Stimulated activated CD4-positive, alpha-beta T cell treated with anti-CD3 and anti-CD28 coated beads, Interleukin-1b, Interleukin-23, amount 100 ng/mL, for 1 hour (primary cell): ENCODE measurements at places on chromosomes 2 and 18.

- DNase-seq, result no peak
These were observed 22.2 kb downstream of the PDIA6 start for GRCh38 chr2:10790228-10790973.

GRCh38 chr2:195961873-195962272 is 106.8 kb downstream of the DNAH7 start:
- DNase-seq, result no peak

DNA sequence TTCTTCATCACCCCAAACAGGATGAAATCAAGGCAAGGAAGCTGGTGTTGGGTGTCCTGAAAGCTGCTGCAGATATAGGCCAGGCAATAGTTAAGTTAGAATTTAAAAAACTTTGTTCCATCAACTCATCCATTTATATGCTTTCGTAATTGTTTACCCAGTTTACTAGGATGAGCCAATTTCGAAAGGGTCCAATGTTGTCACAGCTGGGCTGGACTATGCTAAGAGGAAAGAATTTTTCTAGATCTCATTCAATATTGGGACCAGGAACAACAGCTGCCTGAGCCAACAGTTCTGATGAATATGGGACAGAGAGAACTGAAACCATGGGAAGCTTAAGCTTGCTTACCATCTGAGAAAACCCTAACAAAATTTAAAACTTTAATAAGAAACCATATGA is 21.6 kb upstream of the SP3 start:
- DNase-seq, result no peak

DNA sequence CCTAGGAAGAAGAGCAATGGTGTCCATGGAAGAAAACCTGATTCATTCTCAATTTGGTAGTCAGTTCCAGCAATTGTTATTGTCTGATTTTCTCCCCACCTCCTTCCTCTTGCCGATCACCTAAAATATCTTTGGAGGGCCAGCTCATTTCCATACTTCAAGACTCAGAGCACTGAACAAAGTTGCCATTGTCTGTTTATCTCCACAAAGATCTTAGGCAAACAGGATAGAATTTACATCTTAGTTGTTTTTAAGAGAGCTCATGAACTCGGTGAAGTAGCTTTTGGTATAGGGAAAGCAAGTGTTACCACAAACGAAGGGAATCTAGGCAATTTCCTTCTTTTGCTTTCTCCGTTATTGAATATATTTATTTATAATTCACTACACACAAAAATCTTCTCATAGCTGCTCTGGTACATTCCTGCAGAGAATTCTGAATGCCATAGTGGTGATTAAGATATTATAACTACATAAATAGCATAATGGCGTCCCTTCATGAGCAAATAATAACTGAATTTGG is 41.5 kb upstream of the CHST9 start:
- no peak for DNase-seq

GRCh38 chr2:226270285-226271058 is 529.1 kb downstream of the IRS1 start:
- DNase-seq, result no peak

DNA sequence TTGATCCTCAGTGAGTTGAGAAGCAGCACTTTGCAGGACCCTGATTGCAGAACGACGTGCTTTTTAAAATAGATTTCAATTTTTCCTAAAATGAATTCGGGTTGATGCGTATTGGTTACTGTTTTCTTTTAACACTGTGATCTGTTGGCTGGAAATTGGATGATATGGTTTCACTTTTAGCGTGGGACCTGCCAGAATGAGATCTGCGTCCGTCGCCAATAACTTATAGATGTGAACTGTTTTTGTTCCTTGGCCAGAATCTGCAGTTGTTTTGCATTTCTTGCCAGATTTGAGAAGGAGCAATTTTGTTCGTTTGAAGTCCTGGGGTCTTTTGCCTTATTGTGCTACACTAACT is 703 bp downstream of the UGGT1 start:
- DNase-seq, result no peak

- no peak for DNase-seq
These were observed 30.4 kb downstream of the SRSF7 start for GRCh38 chr2:38720613-38721241.

DNA sequence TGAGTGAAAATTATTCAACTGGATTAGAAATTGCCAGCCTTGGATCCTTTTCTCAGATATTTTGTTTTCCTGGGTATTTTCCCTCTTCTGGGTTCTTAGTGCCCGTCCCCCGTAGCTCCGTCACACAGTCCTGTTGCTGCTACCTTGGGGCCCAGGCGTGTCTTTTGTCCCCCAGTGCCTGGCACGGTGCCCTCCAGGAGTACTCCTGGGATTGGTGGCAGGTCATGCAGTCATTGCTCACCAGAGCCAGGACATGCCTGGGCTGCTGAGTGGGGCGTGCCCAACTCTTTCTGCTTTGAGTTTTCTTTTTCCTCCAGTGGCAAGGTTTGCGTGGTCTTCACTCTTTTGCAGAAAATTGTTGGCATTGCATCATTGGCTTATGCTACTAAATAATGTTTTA is 275.2 kb downstream of the AGAP1 start:
- no peak for DNase-seq

GRCh38 chr2:142724713-142725349 is 152.6 kb upstream of the KYNU start:
- DNase-seq, result no peak

GRCh38 chr18:56097621-56098020 is 509.6 kb upstream of the TCF4 start:
- no peak for DNase-seq

GRCh38 chr2:122652670-122653069 is 897.2 kb downstream of the TSN start:
- DNase-seq, result no peak

DNA sequence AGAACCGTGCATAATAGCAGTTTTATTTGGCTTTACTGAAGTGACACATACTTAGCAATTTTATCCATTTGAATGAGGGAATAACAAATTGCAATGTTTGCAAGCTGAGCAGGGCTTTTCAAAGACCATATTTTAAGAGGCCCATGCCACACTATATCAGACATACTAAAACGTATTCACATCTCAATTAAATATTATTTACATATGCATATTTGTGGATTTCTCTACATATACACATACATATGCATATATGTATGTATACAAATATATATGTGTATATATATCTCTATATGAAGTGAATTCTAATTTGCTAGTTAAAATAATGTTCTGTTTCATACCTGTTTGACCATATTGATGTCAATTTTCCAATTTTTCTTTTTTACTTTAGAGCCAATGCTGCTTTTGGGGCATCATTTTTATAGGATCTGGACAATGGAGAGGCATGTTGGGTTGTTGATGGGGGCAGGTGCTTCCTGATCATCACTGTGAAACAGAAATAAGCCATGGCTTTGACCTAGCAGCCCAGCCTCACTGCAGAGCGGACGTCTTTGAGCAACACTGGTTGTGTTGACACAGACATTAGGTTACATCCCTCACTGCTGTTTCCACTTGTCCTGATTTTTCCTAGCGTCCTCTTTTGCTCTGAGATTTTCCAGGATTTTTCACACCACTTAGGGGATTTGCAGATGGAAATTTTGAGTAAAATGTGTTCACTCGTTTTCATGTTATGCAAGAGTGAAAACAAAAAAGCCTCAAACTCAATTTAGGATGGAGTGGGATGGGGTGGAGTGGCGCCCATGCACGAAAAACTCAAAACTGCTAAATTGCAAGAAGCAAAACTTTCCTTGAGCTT is 56.9 kb downstream of the RDH14 start:
- no peak for DNase-seq

DNA sequence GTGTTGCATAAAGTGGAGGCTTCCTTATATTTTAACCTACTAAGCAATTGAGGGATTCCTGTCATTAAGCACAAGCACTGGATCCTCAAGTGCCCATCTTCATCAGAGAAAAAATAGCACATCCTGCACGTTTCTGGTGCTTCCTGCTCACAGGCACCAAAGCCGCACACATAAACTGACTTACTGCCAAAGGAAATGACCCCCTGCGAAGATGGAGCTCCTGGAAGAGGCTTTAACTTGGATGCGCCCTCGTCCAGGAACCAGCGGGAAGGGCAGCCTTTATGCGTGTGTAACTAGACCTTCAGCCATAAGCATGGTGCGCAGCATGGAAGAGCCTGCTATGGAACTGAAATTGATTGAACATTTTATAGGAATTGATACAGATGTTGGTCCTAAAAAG is 188.7 kb downstream of the FTCDNL1 start:
- DNase-seq, result no peak

- DNase-seq, result no peak
These were observed 120.5 kb upstream of the CXCR4 start for GRCh38 chr2:136238286-136239078.

DNA sequence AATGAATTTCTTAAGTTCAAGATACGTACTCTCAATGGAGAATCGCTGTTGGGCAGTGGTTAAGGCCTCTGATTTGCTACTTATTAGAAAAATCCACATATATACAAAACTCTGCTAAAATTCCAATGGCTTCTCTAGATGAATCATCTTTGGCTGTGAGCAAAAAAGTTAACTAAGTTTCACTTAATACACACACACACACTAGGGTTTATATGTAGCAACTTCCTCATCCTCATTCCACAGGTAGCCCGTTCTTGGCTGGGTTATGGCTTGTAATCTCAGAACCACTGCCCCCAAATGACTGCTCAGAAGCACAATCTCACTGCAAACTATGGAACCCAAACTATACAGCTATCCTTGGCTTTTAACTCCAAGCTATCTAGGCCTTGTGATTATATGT is 99.7 kb downstream of the SMAD2 start:
- DNase-seq, result no peak

DNA sequence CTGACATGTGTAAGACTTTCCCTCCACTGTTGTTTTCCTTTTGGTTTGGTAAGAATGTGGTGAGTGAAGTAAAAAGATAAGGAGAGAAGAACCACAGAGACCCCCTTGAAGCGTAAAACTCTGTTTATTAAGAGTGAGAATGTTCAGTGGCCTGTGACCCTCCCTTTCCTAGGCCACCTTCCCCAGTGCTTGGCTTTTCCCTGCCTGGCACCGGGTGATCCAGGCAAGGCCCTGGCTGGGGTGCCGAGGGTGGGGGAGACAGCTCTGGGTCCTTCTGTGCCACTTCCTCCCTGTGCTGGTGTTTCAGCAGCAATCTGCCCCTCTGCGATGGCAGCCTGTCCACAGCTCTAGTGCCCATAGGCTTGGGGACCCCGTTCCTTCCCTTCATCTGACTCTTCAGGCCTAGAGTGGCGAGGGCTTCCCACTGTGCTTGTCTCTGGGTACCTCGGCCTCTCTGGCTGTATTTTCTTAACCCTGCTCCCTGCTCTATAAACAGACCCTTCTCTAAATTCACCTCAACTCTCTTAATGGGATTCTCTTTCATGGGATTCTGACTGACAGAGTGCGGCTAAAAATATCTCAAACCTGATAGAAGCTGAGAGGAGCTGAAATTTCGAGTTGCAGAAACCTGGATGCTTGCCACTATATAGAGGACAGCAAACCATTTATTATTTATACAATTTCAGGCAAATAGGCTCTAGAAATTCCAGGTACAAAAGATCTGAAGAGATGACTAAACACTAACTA is 461.0 kb downstream of the DLGAP1 start:
- no peak for DNase-seq

GRCh38 chr2:189285349-189285748 is 105.8 kb upstream of the COL5A2 start:
- no peak for DNase-seq

GRCh38 chr2:156511122-156511521 is 74.9 kb downstream of the GPD2 start:
- no peak for DNase-seq

GRCh38 chr2:191999101-191999841 is 152.4 kb upstream of the CAVIN2 start:
- DNase-seq, result no peak

DNA sequence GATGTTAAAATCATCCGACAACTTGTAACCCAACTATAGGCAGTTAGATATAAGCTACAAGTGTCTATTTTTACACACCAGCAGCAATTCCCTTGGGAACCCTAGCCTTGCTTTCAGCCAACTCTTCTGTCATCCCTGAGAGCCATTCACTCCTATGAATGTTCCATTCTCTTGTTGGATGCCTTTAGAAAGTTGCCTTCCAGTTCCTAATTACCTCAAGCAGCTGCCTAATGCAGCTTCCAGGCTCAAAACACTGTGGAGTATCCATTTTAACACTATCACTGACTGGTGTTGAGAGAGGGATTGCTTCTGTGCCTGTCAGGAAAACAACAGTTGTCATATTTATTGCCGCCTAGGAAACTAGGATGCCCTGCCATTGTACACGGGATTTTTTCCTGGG is 402.0 kb upstream of the ACVR2A start:
- DNase-seq, result no peak

GRCh38 chr2:170815746-170816503 is 762 bp upstream of the GAD1 start:
- DNase-seq, result peak; percentile 11

GRCh38 chr2:157809212-157809611 is 66.9 kb downstream of the ACVR1 start:
- no peak for DNase-seq

- DNase-seq, result no peak
These were observed 78.3 kb upstream of the CRIM1 start for GRCh38 chr2:36277146-36277808.

DNA sequence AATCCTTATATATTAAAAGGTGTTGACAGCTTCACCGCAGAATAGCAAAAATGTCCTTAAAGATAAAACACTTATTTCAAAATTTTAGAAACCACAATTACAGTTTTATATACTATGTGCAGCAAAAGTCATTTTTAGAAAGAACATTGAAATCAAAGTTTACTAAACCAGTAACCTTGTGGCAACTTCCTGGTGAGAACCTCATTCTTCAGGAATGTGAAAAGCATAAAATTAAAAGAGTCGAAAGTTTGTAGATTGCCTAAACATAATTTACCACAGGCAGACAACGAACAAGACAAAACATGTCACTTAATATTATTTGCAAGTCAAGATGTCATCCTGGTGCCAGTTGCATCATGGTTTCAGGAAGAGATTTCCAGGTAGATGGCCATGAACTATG is 108.3 kb upstream of the NRP2 start:
- no peak for DNase-seq

DNA sequence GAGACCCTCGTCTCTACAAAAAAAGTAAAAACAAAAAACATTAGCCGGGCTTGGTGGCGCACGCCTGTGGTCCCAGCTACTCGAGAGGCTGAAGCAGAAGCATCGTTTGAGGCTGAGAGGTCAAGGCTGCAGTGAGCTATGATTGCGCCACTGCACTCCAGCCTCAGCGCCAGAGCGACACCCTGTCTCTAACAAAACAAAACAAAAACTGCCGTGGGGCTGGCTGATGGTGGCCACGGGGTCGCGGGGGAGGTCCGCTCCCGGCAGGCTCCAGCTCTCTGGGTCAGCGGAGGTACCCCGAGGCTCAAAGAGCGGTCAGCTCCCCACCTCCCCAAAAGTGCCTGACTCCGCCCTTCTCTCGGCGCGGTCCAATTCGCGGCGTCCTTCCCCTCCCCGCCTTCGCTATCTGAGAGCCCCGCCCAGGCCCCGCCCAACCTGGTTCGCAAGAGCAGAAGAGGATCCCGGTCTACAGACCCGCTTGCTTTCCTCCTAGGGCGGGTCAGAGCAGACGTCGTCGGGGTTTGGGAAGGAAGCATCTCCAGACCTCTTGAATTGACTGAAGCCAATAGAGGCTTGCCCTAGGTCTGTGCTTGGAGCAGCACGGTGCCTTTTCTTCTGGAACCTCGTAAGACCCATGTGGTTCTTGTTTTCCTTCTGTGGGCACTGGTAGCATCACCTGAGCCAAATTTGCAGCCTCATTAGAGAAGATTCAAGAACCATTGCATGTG is 7.8 kb downstream of the RAX start:
- DNase-seq, result no peak

- no peak for DNase-seq
These were observed 28.1 kb downstream of the PIK3C3 start for GRCh38 chr18:41982942-41983660.

GRCh38 chr18:32598144-32598543 is 127.5 kb upstream of the GAREM1 start:
- DNase-seq, result no peak

- no peak for DNase-seq
These were observed 388.3 kb upstream of the CELF4 start for GRCh38 chr18:37953876-37954275.
